HAP-1 (cell line): ENCODE measurements at places on chromosomes 1 and 21.

DNA sequence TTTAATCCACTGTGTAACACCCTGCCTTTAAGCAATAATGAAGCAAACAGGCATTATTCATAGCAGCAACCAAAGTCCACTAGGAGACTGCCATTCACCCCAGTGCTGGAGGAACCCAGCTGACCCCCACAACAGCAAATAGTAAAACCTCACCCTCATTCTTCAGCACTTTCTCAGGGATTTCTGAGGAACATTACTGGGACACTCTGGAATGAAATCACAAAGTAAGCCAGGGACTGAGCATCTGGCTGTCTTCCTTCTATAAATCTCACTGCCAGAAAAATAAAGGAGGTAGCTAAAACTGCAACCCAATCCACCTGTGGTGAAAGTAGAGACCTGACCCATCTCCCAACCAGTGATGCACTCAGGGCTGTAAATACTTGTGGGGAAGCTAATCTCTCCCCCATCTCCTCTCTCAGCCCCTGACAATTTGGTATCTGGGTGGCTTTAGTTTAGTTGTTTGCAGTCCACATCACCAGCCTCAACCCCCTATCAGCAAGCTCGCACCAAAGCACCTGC, 47.1 kb downstream of the COL6A1 start:
- DNase-seq: no peak

DNA sequence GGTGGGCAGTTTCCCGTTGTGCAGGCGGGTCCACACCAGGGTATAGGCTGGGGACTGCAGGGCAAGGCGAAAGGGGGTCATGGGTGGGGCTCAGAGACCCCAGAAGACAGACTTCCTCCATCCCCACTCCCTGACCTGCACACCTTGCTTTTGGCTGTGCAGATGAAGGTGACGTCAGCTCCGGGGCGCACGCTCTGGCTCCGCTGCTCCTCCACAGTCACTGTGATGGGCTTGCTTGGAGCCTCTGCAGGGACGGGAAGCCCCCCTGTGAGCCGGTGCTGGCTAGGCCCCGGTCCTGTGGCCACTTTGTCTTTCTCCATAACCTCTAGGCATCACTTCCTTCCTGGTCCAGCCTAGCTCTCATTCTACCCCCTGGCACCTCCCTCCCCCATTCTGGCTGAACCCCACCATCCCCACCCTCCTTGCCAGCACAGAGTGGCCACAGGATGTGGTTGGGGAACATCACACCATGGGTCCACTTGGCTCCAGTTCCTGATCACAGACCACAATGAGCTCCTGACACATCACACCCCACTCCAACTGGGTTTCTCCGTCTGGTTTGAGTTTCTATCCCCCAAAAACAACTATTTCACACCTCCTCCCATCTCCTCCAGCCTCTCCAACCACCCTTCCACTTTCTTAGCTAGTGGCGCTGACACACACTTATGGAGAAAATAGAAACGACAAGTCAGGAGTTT, 45.2 kb downstream of the LDLRAD2 start:
- no peak for DNase-seq

GRCh38 chr1:14791654-14792053, 193.2 kb downstream of the KAZN start:
- DNase-seq: no peak

DNA sequence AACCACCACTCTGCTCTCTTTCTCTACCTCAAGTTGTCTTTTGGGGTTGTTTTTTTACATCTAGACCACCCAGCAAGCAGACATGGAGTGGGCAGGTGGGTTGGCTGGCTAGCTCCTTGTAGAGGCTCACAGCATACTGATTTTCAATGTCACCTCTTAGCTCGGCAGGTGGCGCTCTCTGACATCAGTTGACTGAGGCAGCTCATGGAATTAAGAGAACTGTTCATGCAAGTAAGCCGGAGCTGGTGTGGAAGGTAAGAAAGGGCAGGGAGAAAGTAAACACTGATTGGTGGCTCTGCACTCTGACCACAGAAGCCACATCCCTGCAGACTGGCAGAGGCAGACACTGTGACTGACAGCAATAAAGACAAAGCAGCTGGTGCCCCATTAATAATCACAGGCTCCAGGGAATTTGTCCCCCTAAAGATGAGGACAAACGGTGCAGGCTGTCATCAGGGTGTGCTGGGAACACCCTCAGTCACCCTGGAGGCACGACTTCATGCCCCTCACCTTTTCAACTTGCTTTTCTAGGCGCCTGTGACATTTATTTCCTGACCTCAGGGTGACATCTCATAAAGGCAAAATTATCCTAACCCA, 226.8 kb downstream of the LMX1A start:
- peak; percentile 81 for DNase-seq

GRCh38 chr1:31700468-31701090, 3.2 kb downstream of the COL16A1 start:
- no peak for DNase-seq
